ENCODE measurements at places on chromosomes 12 and 14. TPM values are rescaled to one million over a fixed set of nuclear protein-coding genes. Genes with fewer than 3 reads are reported as not detected.

The TFCP2 gene
- total RNA-seq: 27.9 TPM

The SERPINA12 gene
- not detected for total RNA-seq

The SYNDIG1L gene
- 1.2 TPM for total RNA-seq

The DPPA3 gene
- 1.3 TPM for total RNA-seq

The ASCL1 gene
- total RNA-seq: not detected

The FAM90A1 gene
- total RNA-seq: 0.40 TPM

The IL26 gene
- total RNA-seq: not detected

The OTOGL gene
- total RNA-seq: 2.7 TPM

The PAPLN gene
- total RNA-seq: 16.5 TPM

The TAS2R43 gene
- 0.38 TPM for total RNA-seq

The APOLD1 gene
- 4.1 TPM for total RNA-seq

The ULK1 gene
- 90.3 TPM for total RNA-seq

The DAO gene
- total RNA-seq: not detected

The CCDC38 gene
- 0.35 TPM for total RNA-seq

The DIABLO gene
- total RNA-seq: 77.5 TPM

The KRT2 gene
- not detected for total RNA-seq

The ENDOU gene
- total RNA-seq: not detected

The RNU4-1 gene
- total RNA-seq: 4,837 TPM

The MARS1 gene
- total RNA-seq: 254 TPM

The IKZF4 gene
- total RNA-seq: 9.8 TPM

The OVCH1 gene
- 0.43 TPM for total RNA-seq

The LALBA gene
- total RNA-seq: not detected

The RNASE3 gene
- not detected for total RNA-seq

The KSR2 gene
- total RNA-seq: 2.2 TPM

The KRT72 gene
- not detected for total RNA-seq

The ETFBKMT gene
- total RNA-seq: 2.4 TPM

The SRRM4 gene
- 0.44 TPM for total RNA-seq

The GYS2 gene
- not detected for total RNA-seq

The TRHDE gene
- 0.20 TPM for total RNA-seq

The SLC7A8 gene
- 48.9 TPM for total RNA-seq

The KRT75 gene
- total RNA-seq: not detected

The CRIP2 gene
- total RNA-seq: 8.3 TPM

The TTLL5 gene
- 47.4 TPM for total RNA-seq

The CDC42BPB gene
- 76.5 TPM for total RNA-seq

The CPNE6 gene
- not detected for total RNA-seq

The WNT1 gene
- not detected for total RNA-seq

The RNASE1 gene
- 10.7 TPM for total RNA-seq

The LRP6 gene
- total RNA-seq: 109 TPM

The TAS2R7 gene
- total RNA-seq: not detected

The LUM gene
- total RNA-seq: not detected

The OR6C68 gene
- not detected for total RNA-seq

The CLEC4A gene
- total RNA-seq: not detected

The OAS3 gene
- 0.69 TPM for total RNA-seq

The CD4 gene
- 0.99 TPM for total RNA-seq

The NFATC4 gene
- 37.2 TPM for total RNA-seq

The TROAP gene
- 60.5 TPM for total RNA-seq

The KLRK1 gene
- total RNA-seq: not detected

The CIROP gene
- total RNA-seq: 0.64 TPM
